ENCODE measurements at places on chromosomes 1 and 21.

GRCh38 chr1:232066521-232066920 is 439.9 kb downstream of the DISC1 start:
- no peak for DNase-seq

GRCh38 chr1:18955131-18955440 is 1.4 kb downstream of the IFFO2 start:
- no peak for DNase-seq

DNA sequence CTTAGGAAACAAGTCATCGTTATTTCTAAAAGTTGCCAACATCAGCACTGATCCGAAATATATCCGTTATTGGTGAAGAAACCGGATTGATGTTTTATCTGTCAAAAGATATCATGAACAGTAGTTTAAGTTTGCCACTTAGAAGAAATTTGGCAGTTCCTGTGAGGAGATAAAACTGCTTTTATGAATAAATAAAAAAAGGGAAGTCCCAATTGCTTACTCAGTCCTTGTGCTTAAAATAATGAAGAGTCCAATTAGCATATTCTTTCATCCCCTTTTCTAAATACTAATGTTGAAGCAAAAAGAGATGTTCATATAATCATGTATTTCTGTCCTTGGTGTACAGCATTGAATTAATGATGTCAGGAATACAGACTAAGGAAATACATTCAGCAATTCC is 164.6 kb downstream of the NCAM2 start:
- no peak for DNase-seq

DNA sequence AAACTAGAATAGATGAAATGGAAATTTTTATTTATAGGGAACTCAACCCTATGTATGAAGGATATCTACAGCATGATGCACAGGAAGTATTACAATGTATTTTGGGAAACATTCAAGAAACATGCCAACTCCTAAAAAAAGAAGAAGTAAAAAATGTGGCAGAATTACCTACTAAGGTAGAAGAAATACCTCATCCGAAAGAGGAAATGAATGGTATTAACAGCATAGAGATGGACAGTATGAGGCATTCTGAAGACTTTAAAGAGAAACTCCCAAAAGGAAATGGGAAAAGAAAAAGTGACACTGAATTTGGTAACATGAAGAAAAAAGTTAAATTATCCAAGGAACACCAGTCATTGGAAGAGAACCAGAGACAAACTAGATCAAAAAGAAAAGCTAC is 7.9 kb downstream of the USP1 start:
- no peak for DNase-seq

- DNase-seq: no peak
Measured at GRCh38 chr1:9720785-9721605, 69.5 kb downstream of the PIK3CD start.

GRCh38 chr1:207805841-207806421 is 54.1 kb downstream of the CD46 start:
- no peak for DNase-seq

DNA sequence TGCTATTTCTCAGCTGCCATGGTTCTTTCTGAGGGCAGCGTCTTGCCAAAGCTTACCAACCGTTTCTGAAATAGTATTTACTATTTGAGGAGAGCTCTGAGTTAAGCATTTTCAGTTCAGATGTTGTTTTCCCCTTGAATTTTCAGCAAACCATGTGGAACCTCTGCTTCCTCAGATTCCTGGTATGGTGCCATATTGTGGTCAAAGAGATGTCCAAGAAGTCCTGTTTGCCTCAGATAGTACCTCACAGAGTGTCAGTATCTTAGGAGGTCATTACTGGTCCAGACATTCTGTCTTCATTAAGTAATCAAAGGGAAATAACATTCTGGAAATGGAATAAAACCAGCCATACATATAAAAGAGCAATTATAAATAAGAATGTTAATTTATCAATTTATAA is 36.6 kb downstream of the VANGL2 start:
- DNase-seq: no peak

- no peak for DNase-seq
Measured at GRCh38 chr1:89598450-89599331, 34.2 kb upstream of the LRRC8C start.

- no peak for DNase-seq
Measured at GRCh38 chr1:47411436-47411835, 4.6 kb upstream of the FOXE3 start.

Data from stimulated activated CD4-positive, alpha-beta T cell treated with anti-CD3 and anti-CD28 coated beads, Interleukin-4, amount 100 ng/mL, for 4 hours (primary cell).